ENCODE measurements at places on chromosomes 12 and 14. TPM values are rescaled to one million over a fixed set of nuclear protein-coding genes. Genes with fewer than 3 reads are reported as not detected.

- no peak for DNase-seq
Observed at GRCh38 chr14:89926694-89927093, 27.8 kb downstream of the EFCAB11 start.

DNA sequence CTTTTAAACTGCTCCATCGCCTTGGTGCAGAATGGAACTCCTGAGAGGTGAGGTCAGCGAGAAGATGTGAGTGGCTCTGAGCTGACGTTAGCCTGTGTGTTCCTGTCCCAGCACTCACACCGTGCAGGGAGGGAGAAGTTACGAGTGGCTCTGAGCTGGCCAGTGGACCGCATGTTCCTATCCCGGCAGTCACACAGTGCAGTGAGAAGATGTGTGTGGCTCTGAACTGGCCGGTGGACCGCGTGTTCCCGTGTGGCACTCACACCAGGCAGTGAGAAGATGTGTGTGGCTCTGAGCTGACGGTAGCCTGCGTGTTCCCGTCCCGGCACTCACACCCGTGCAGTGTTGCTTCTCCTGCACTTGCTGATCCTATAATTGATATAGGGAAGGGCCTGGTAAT lies 59.9 kb downstream of the VCPKMT start:
- DNase-seq, result no peak

Gene PLA2G1B
- 0.75 TPM for total RNA-seq

- DNase-seq, result no peak
Observed at GRCh38 chr12:25387732-25388050, 137.0 kb upstream of the KRAS start.

DNA sequence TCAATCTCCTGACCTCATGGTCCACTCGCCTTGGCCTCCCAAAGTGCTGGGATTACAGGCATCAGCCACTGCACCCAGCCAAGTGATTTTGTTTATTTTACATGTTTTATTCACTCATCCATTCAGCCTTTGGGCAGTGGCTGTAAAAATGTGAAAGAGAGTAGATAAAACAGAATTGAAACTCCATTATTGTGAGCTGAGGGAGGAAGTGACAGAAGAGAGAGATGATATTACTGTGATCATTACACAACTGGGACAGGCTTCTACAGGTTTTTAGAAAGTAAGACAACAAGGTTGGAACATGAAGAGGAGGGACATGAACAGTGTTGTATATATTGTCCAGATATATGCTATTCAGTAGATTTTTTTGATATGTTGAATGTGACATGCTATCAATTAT lies 25.0 kb downstream of the CREBL2 start:
- DNase-seq, result no peak

- no peak for DNase-seq
Observed at GRCh38 chr14:22390824-22391461, 198.1 kb downstream of the DAD1 start.

- DNase-seq, result no peak
Observed at GRCh38 chr14:64255756-64256155, 38.4 kb downstream of the ESR2 start.

DNA sequence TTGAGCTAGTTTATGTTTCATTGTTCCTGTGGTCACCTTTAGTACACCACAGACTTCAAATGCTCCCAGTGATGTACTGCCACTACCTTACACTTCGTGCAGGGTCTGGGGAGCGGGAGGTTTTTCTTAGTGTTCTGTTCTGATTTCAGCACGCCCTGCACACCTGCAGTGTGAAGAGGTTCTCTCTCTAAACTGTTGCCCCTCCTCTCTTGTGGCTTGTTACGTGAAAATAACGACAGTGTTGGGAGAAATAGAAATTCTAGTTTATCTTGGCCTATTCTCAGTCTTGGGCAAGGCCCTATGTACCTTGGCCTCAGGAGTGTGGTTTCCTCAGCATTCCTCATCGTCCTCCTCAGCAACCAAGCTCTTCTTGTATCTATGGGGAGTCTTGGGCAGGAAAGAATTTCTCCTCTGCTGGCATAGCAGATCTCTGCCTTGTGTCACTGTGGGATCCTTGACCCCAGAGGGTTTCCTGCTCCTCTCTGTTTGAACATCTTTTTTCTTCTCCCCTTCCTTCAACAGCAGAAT lies 48.6 kb downstream of the EIF2S3B start:
- DNase-seq, result no peak

Gene KRT72
- total RNA-seq, result not detected

DNA sequence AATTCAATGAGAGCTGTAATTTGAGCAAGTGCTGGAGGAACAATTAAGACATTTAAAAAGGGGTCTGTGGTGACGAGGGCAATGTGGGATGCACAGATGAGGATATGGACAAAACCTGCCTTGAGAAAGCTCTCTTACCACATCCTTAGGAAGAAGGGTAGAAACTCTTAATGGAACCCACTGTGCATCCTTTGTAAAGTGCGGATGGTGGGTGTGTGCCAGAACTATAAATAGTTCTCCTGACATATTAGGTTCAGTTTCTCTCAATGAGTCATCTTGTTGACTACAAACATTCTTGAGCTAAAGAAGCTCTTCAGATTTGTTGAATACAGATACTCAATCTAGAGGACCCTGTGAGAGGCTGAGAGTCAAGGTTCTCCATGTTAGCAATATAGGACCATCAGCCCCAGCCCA lies 106.1 kb upstream of the ANO4 start:
- DNase-seq, result no peak

DNA sequence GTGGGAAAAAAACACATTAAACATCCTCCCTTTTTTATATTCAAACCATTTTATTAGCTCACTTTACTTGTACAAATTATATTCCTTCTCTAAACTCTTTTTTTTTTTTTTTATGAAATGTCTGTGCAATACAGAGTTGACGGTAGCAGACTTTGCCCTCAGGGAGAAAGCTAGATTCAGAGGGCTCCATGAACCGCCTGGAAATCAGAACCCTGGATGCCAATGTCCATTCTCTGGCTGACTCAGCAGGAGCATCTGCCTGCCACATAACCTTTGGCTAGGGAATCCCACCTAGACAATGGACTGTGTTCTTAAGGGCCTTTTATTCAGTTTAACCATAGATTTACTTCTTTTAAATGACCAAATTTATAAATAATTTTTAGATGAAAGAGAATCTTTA lies 467.0 kb downstream of the MDGA2 start:
- DNase-seq, result no peak

DNA sequence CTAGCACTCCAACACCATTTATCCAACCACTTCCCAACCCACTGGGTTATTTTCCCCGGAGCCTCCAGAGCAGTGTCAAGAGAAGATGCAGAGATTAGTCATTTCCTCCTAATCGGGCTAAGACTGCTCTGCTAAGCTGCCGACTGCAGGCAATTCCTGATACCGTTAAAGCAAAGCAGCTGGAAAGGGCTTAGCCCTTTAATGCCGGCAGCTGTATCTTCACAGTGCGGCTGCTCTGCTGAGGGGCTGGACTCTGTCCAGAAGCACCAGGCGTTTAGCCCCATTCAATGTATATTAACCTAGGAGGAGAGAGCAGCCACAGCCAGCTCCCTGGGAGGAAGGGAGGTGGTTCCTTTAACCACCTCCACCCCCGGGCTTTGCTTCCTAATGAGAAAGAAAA lies 11.1 kb downstream of the AQP6 start:
- DNase-seq, result peak; percentile 91

DNA sequence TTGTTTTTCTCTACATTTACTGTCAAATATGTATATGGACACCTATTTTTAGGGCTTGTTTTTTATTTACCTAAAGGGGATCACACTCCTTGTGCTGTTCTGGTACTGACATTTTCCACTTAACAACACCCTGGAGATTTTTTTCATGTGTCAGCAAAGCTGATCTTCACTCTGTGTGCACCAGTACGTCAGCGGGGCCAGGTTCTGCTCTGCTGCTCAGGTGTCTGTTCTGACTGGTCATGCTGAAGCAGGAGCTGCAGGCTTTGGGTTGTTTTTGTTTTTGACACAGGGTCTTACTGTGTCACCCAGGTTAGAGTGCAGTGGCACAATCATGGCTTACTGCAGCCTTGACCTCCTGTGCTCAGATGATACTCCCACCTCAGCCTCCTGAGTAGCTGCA lies 81.9 kb upstream of the CCND2 start:
- DNase-seq, result no peak

GRCh38 chr14:26984311-26985177 lies 386.7 kb upstream of the NOVA1 start:
- peak; percentile 67 for DNase-seq

- no peak for DNase-seq
Observed at GRCh38 chr14:72771561-72771960, 122.3 kb downstream of the DPF3 start.

DNA sequence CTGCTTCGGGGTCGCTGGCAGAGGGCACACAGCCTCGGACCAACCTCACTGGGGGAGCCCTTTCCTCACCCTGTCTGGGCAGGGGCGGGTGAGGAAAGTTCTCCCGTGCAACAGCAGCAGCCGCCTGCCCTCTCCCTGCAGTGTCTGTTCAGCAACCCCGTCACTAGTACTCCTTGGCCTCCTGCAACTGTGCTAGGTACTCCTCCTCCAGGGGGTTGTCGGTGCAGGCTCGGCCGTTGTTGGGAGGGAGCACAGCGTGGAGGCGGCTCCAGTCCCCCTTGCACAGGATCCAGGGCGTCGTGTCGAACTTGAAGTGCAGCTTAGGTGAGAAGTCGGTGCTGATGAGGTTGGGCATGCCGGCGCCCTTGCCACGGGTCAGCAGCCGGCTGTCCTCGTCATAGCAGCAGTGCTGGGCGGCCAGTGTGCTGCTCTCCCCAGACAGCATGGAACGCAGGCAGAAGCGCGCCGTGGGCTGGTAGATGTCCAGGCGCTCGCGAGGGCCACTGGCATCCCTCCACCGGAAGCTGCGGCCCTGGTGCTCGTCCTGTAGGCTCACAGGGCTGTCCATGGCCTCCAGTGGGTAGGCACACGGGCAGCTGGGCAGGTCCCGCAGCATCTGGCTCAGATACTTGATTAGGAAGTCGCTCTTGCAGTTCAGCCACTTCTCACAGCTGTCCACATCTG lies 17.7 kb downstream of the AHSA1 start:
- DNase-seq, result no peak

- no peak for DNase-seq
Observed at GRCh38 chr12:103716517-103717196, 124.4 kb downstream of the NT5DC3 start.

DNA sequence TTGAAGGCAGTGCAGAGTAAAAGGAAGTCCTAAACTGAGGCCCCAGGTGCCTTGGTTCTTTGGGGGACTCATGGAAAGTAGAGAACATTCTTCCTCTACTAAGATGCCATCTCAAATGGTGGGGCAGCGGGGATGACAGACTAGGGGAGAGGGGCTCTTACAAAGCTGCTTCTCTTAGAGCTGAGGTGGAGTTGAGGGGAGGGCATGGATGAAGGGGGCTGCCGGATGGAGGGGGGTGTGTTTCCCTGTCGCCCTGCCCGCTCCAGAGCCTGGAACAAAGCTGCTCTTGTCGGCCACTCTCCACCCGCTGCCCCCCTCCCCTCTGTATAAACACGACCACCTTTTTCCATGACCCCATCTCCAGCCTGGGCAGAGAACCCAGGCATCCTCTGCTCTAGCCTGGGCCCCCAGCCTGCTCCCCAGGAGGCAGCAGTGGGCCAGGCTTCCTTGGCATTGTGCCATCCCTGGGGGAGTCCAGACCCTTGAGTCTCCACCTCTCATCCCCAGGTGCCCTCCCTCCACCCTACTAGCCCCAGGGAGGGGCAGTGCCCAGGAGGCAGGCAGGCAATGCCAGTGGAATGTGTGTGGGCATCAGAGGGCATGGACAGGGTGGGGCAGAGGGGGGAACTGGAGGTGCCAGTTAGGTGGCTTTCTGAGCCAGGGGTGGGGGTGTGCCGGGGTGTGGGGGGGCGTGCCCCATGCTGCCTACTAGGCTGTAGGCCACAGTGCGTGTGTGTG lies 1.7 kb downstream of the RARG start:
- DNase-seq, result no peak

- DNase-seq, result no peak
Observed at GRCh38 chr14:30131581-30132097, 204.0 kb upstream of the PRKD1 start.

Gene DDX11
- 21.1 TPM for total RNA-seq

- no peak for DNase-seq
Observed at GRCh38 chr12:120283318-120283717, 8.4 kb downstream of the RNU4-2 start.

- no peak for DNase-seq
Observed at GRCh38 chr12:292186-292585, 29.6 kb upstream of the SLC6A13 start.

Gene LRTM2
- total RNA-seq, result 0.58 TPM

DNA sequence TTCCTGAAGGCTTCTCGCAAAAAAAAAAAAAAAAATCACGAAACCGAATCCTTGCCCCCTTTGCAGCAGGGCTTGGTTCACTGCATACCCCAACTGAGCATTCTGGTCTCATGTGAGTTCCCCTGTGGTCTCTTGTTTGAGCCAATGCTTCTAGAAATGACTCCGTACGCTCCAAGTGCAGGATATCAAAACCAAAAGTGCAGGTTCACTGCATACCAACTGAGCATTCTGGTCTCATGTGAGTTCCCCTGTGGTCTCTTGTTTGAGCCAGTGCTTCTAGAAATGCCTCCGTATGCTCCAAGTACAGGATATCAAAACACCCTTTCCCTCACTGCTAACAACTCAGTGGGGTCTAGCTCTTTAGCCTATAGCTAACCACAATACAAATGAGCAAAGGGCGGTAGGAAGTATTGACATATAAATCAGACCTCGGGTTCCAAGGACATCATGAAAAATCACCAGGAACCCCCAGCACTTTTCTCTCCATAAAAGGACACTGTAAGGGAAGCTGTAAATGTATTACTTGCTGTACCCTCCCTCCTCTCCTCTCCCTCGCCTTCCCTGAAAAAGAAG lies 206.3 kb upstream of the NOS1 start:
- no peak for DNase-seq

DNA sequence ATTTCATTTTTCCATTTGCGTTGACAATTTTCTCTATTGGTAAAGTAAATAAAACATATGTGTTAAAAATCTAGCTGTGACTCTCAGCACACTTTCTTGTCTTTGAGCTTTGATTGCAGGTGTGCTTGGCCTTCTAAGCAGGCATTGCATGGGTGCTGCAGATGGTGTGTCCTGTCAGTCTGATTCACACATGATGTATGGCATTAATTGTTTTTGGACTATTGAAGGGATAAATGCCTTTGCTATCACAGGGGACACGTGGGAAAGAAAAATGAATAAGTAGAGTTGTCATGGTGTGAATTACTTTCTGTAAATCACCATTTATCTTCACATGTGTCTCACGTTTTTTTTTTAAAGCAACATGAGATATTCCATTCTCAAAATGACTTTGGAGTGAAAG lies 211.3 kb upstream of the NAV3 start:
- DNase-seq, result no peak

DNA sequence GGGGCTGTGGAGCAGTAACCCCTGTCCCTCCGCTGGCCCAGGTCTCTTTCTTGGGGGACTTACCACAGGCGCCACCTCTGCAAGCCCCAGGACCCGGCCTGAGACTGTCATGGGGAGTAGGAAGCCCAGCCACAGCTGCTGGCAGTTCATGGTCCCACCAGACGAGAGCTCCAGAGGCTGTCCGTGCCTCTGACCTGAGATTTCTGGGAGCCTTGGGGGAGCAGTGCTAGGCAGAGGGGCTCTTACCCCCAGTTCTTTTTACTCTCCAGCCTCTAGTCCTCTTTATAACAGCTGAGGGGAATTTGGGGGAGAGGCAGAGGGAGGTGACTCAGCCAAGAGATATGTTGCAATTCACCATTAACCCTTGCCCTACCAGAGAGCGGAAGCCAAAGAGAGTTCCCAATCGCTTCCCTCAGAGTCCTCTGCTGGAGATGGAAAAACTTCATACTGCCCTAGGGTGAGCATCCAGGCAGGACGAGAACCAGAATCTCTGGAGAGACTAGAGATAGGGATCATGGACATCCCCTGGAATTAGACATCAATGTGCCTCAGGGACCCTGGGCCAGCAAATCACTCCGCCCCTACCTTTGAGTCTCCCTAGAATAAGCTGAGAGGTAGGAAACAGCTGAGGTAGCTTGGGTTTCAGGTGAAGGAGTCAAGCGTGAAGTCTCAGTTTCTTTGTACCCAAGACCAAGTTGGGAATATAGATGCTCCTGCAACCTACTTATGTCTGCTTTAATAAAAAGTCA lies at the start of gene MMP19:
MMP19 (minus strand) TSS at position 256 of the 749 bp plus-strand sequence; CDS start at position 150, 106 bp downstream.
- DNase-seq, result peak; percentile 73
